ENCODE measurements at places on chromosomes 11 and 22.

DNA sequence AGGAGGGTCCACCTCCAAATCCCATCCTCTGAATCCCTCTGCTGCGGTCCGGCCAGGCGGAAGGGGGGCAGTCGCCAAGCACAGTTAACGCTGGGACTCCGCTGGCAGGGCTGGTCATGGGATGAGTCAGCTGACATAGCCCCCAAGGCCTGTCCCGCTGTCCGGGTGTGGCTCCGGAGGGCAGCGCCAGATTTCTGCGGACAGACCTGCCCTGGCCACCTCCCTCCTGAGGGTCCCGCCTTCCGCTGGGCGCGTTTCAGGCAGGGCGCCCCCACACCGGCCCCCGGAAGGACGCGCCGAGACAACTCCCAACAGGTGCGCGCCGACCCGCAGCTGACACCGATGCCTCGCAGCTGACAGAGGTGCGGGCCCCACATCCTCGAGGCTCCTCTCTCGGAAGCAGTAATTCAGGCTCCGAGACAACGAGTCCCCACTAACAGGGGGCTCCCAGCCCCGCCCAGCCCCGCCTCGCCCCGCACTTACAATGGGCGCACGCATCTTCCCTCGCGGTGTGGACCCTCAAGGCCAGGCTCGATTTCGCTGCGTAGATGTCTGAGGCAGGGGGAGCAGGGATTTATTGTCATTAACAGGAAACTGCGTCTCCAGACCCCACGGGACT is 607 bp downstream of the PLAAT3 start:
- DNase-seq = no peak

DNA sequence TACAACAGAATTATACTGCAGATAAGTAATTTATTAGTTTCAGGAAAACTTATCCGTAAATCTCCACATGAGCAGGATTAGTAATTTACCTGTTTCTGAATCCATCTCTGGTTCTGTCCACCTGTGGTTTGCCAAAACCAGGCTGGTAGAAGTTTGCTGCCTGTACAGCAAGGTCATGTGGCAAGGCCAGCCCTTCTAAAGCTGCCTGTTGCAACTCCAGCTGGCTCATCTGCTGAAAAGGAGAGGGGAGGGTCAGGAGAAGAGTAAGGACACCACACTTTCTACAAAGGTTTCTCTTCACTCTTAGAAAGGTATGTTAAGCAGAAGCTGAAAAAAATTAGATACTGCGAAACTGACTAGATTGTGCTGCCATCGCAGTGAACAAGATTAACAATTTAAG is 42.3 kb downstream of the EIF4ENIF1 start:
- no peak for DNase-seq

DNA sequence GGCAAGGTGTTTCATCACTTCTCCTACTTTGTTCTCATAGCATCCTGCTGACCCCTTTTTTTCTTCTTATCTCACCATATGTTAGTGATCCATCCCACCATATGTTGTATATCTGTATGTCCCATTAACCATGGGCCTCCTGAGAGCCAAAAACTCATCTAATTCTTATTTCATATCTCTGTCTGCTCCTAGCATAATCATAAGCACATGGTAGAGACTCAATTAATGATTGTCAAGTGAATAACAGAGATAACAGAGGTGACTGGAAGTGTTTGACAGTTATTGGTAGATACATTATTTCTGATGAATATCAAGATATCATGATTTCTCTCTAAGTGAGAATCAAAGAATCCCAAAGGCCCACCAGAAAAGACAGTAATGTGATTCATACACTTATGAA is 138.1 kb upstream of the MPPED2 start:
- DNase-seq = no peak

DNA sequence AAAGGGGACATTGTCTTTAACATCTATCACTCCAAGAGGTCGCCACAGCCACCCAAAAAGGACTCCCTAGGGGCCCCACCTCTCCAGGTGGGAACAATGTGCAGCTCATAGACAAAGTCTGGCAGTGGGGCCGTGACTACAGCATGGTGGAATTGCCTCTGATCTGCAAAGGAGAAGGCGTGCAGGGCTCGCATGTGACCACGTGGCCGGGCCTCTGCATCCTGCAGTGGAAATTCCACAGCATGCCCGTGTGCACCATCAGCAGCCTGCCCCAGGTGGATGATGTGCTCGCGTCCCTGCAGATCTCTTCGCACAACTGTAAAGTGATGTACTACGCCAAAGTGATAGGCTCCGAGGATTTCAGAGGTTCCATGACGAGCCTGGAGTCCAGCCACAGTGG is 18.5 kb downstream of the ALKBH3 start:
- DNase-seq = no peak

GRCh38 chr11:27698872-27699241 is 1.4 kb downstream of the BDNF start:
- peak; percentile 77 for DNase-seq

GRCh38 chr11:92199991-92200390 is 24.6 kb upstream of the FAT3 start:
- DNase-seq = no peak

GRCh38 chr11:128734832-128735224 is 41.0 kb downstream of the FLI1 start:
- no peak for DNase-seq

- DNase-seq = no peak
These were observed 26.3 kb upstream of the CCDC90B start for GRCh38 chr11:83312430-83312829.

DNA sequence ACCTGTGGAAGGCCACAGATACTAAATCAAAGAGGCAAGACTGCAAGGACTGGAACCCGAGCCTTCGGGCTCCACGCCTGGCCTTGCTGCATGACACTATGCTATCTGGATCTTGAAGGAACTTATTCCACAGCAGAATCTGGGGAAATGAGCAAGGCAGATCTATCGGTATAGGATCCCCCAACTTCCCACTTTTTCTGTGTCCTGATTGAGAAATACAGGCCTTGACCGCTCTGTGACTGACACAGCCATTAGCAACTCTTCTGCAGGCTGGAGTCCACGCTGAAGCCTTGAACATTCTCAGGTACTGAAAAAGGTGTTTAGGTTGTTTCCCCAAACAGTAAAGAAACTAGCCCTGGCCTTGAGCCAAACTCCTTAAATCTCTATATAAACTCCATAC is 241.2 kb upstream of the NARS2 start:
- DNase-seq = no peak
